ENCODE measurements at places on chromosomes 2 and 18.

- H3K27ac ChIP-seq, result no peak overlapping the region
- H3K4me3 ChIP-seq, result no peak overlapping the region
- H3K36me3 ChIP-seq, result no peaks in the 10 kb centered on the region
Measured at GRCh38 chr2:109289504-109290222, 160.7 kb downstream of the SH3RF3 start.

GRCh38 chr18:393574-393957, 106.9 kb downstream of the COLEC12 start:
- peaks cover 4% of the 10 kb centered on the region for H3K27me3 ChIP-seq
- DNase-seq, result no peak
- no peaks in the 10 kb centered on the region for H3K36me3 ChIP-seq
- H3K4me1 ChIP-seq, result no peaks in the 10 kb centered on the region

- 0 out of 2 replicates have a peak, but pooled peaks cover 2% of the 10 kb centered on the region for H3K4me1 ChIP-seq
- no peaks in the 10 kb centered on the region for H3K27me3 ChIP-seq
- H3K27ac ChIP-seq, result no peak overlapping the region
- no peaks in the 10 kb centered on the region for H3K36me3 ChIP-seq
Measured at GRCh38 chr2:151640087-151640486, 94.2 kb downstream of the NEB start.

- no peak for DNase-seq
- no peak overlapping the region for H3K27ac ChIP-seq
- no peaks in the 10 kb centered on the region for H3K27me3 ChIP-seq
- H3K36me3 ChIP-seq, result no peaks in the 10 kb centered on the region
- no peaks in the 10 kb centered on the region for H3K4me1 ChIP-seq
Measured at GRCh38 chr2:219995991-219996765, 368.7 kb downstream of the SLC4A3 start.

GRCh38 chr18:47547539-47548202, 296.2 kb upstream of the SKOR2 start:
- no peak overlapping the region for H3K4me3 ChIP-seq
- H3K4me1 ChIP-seq, result no peaks in the 10 kb centered on the region
- no peaks in the 10 kb centered on the region for H3K27me3 ChIP-seq
- no peak overlapping the region for H3K27ac ChIP-seq

GRCh38 chr18:4639628-4640310, 184.7 kb upstream of the DLGAP1 start:
- H3K4me1 ChIP-seq, result no peaks in the 10 kb centered on the region
- H3K4me3 ChIP-seq, result no peak overlapping the region
- no peak for DNase-seq
- no peaks in the 10 kb centered on the region for H3K36me3 ChIP-seq
- no peaks in the 10 kb centered on the region for H3K27me3 ChIP-seq

DNA sequence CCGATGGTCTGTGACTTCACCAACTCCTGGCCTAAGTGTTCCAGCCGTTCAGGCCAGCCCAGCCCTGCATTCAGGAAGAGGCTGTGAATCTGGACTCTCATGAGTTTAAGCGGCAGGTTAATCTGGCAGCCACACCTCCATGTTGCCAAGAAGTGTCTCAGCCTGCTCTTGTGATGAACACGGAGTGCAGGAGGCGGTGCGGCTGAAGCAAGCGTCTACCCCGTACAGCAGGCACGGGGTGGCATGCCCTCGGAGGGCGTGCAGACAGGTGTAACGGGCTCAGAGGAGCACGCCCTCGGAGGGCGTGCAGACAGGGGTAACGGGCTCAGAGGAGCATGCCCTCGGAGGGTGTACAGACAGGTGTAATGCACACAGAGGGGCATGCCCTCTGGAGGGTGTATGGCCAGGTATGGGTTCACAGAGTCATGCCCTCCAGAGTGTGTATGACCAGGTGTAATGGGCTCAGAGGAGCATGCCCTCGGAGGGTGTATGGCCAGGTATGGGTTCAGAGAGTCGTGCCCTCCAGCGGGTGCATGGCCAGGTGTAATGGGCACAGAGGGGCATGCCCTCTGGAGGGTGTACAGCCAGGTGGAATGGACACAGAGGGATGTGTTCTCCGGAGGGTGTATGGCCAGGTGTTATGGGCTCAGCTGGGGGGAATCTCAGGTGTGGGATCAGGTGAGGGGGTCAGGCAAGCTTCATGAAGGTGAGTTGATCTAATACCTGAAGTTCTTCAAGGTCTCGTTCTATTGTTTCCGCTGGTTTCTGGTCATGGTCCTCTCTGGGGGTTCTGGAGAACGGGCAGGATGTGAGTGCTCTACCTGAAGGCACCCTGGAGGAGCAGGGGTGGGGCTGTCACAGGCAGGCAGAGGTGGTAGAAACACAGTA, 22.6 kb downstream of the CROCC2 start:
- H3K4me1 ChIP-seq, result peaks cover 8% of the 10 kb centered on the region
- H3K27ac ChIP-seq, result no peak overlapping the region

DNA sequence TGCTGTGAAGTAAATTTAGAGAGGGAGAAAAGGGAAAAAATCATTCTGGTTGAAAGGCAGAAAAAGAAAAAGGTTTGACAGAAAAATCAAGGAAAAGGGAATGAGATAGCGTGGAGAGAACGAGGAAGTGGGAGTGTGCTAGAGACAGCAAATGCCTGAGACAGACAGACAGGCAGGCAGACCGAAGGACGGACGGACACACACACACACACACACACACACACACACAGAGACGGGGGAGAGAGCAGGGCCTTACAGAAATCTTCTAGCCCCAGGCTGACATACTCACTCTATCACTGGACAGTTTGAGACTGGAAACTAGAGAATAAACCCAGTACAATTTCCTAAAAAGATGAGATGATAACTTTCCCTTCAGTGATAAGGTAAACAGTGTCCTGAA, 238.4 kb downstream of the ZNF521 start:
- DNase-seq, result no peak
- H3K27me3 ChIP-seq, result no peaks in the 10 kb centered on the region
- H3K36me3 ChIP-seq, result no peaks in the 10 kb centered on the region
- H3K27ac ChIP-seq, result no peak overlapping the region
- no peak overlapping the region for H3K4me3 ChIP-seq

- H3K4me3 ChIP-seq, result no peak overlapping the region
- H3K27ac ChIP-seq, result no peak overlapping the region
- no peak for DNase-seq
- no peaks in the 10 kb centered on the region for H3K36me3 ChIP-seq
Measured at GRCh38 chr2:122627388-122627787, 871.9 kb downstream of the TSN start.

DNA sequence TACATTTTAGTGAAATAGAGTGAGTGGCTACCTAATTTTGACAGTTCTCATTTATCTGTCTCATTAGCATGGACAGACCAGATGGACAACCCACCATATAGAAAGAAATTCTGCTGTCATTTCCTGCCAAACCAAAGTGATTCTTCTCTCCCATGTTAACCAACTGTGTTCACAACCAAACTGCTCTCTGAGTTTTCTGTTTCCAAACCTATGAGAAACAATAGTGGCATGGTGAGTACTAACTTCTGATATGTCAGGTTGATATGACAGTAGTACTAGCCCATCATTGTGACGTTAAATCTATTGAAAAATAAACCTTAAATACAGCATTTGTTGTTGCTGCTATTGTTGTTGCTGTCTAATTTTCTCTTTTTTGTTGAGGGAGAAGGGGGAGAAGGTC, 72.7 kb downstream of the IKZF2 start:
- H3K4me1 ChIP-seq, result no peaks in the 10 kb centered on the region
- H3K4me3 ChIP-seq, result no peak overlapping the region
- DNase-seq, result no peak
- H3K27ac ChIP-seq, result no peak overlapping the region
- H3K36me3 ChIP-seq, result no peaks in the 10 kb centered on the region

DNA sequence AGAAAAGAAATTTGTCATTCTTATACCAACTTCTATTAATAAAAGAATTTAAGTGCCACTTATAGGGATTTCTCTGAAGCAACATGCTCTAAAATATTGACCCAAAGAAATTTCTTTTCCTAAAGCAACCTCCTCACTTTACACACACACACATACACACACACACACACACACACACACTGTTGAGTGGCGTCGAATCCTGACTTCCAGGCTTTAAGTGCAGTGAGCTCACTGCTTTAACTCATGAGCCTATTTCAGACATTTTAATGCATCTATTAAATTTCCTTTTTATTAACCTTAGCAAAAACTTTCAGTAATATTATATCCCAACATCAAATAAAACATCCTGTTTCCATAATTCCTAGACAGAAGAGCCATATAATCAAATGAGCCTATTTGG, 229.1 kb upstream of the ACVR2A start:
- H3K36me3 ChIP-seq, result no peaks in the 10 kb centered on the region
- no peaks in the 10 kb centered on the region for H3K27me3 ChIP-seq
- no peak for DNase-seq
- no peak overlapping the region for H3K27ac ChIP-seq
- no peak overlapping the region for H3K4me3 ChIP-seq

DNA sequence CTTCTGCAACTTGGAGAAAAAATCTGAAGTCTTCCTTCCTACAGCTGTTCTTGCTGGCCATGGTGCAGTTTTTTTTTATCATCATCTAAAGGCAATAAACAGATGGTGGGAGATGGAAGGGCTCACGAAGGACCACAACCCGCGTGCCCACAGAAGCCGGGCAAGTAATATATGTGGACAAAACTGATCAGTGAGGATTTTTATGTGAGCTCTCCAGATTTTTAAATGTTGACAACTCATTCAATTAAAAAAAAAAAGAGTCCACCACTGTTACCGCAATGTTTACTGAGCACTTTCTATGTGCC, 55.9 kb upstream of the CREB1 start:
- peaks cover 4% of the 10 kb centered on the region for H3K4me1 ChIP-seq
- H3K27ac ChIP-seq, result no peak overlapping the region
- DNase-seq, result no peak
- H3K36me3 ChIP-seq, result no peaks in the 10 kb centered on the region
- no peak overlapping the region for H3K4me3 ChIP-seq
- H3K27me3 ChIP-seq, result no peaks in the 10 kb centered on the region

DNA sequence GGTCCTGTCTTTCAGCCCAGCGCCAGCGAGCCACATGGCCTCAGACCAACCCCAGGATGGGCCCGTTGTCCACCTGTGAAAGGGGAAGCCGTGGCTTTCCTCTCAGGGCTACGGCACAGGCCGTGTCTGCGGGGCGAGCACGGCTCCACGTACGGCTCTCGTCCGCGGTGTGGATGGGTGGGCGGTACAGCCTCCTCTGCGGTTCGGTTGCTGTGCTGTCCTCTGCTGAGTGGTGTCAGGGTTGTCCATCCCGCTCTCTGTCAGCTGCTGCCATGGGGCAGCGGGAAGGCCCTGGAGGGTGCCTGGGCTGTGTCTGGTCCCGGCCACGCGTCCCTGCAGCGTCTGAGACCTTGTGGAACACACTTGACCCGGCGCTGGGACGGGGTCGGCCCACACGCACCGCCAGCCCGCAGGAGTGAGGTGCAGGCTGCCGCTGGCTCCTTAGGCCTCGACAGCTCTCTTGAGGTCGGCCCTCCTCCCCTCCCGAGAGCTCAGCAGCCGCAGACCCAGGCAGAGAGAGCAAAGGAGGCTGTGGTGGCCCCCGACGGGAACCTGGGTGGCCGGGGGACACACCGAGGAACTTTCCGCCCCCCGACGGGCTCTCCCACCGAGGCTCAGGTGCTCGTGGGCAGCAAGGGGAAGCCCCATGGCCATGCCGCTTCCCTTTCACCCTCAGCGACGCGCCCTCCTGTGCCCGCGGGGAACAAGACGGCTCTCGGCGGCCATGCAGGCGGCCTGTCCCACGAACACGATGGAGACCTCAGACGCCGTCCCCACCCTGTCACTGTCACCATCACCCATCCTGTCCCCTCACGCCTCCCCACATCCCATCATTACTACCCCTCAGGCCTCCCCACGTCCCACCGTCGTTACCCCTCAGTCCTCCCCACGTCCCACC, 128.7 kb downstream of the NFATC1 start:
- no peak overlapping the region for H3K27ac ChIP-seq
- no peaks in the 10 kb centered on the region for H3K4me1 ChIP-seq
- no peaks in the 10 kb centered on the region for H3K27me3 ChIP-seq
- no peak for DNase-seq
- no peaks in the 10 kb centered on the region for H3K36me3 ChIP-seq

DNA sequence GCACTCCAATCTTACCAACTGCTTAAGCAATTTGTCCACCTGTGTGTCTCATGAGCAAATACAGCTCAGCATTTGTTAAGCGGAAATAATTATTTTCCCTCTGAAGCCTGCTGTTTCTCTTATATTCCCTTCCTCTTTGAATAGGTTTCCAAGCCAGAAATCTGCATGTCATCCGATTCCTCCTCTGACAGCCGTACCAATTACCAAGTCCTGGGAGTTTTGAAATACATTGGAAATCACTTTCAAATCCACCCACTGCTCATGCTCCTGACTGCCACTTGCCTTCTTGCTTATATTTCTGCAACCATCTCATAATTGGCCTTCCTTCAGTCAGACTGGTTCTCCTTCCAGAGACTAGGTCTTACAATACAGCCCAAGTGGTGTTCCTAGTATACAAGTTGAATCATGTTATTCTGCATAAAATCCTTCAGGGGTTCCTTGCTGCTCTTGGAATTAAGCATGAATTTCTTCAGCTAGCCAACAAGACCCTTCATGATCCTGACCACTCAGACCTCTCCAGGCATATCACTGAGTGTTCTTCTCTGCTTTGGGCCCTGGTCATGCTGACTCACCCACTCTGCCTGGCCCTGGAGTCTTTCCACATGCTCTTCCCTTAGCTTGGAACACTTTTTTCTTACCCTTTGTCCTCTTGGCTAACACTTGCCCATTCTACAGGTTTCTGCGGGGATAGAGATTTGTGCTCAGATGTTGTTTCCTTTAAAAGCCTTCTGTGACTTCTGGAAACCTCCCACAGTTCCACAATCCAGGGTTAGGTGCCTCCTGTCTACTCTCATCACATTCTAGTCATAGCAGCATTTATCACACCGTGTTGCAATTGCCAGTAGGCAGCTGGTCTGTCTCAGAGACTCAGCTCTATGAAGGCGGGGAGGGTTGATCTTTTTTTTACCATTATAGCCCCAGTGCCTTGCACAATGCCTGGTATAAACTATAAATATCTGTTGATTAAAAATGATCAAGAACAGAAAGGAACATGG, 157.6 kb downstream of the ARL6IP6 start:
- no peaks in the 10 kb centered on the region for H3K27me3 ChIP-seq
- no peak overlapping the region for H3K27ac ChIP-seq
- H3K36me3 ChIP-seq, result no peaks in the 10 kb centered on the region
- DNase-seq, result no peak

- H3K36me3 ChIP-seq, result no peaks in the 10 kb centered on the region
- no peak overlapping the region for H3K4me3 ChIP-seq
- no peak for DNase-seq
- no peaks in the 10 kb centered on the region for H3K4me1 ChIP-seq
Measured at GRCh38 chr2:162749994-162750393, 88.6 kb downstream of the KCNH7 start.

- H3K27ac ChIP-seq, result peak overlapping the region; percentile 74
- peaks cover 54% of the 10 kb centered on the region for H3K4me1 ChIP-seq
- H3K27me3 ChIP-seq, result no peaks in the 10 kb centered on the region
Measured at GRCh38 chr18:9808295-9809241, 77.2 kb upstream of the TXNDC2 start.

DNA sequence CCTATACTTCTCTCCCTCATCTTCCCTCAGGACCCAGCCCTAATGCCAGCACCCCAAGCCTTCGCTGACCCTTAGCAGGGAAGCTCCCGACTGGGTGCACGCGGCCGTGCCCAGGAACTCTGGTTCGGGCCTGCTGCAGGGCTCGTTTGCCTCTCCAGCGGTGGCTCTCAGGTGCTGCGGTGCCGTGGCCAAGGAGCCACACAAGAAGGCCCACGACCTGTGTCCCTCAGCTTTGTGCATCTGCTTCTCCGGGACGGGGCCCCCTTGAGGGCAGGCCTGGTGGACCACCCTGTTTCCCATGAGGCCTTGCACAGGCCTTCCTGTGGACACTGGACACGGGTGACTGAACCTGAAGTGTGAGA, 17.7 kb downstream of the BOK start:
- no peaks in the 10 kb centered on the region for H3K27me3 ChIP-seq
- no peaks in the 10 kb centered on the region for H3K36me3 ChIP-seq
- no peaks in the 10 kb centered on the region for H3K4me1 ChIP-seq
- DNase-seq, result no peak
- no peak overlapping the region for H3K4me3 ChIP-seq
